NCI-H748 treated with DMSO at 0.1 percent for 48 hours (cell line): ENCODE measurements at places on chromosomes 6 and 20.
A peak's percentile ranks its signal among the peaks of the same experiment; 100 is the strongest.

GRCh38 chr20:41142919-41143318, 5.6 kb downstream of the PLCG1 start:
- no peak for DNase-seq

DNA sequence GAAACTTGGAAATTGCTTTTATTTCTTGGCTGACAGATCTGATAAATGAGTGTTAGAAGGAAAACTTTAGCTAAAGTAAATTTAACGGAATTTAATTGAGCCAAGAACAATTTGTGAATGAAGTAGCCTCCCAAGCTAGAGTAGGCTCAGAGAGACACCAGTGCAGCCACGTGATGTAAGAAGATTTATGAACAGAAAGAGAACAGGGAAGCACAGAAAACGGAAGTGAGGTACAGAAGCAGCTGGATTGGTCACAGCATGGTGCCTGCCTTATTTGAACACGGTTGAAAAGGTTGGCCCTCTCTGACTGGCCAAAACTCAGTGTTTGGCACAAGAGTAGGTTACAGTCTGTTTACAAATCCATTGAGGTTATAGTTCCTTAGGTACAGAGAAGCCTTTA, 29.5 kb upstream of the IFNGR1 start:
- DNase-seq: no peak

DNA sequence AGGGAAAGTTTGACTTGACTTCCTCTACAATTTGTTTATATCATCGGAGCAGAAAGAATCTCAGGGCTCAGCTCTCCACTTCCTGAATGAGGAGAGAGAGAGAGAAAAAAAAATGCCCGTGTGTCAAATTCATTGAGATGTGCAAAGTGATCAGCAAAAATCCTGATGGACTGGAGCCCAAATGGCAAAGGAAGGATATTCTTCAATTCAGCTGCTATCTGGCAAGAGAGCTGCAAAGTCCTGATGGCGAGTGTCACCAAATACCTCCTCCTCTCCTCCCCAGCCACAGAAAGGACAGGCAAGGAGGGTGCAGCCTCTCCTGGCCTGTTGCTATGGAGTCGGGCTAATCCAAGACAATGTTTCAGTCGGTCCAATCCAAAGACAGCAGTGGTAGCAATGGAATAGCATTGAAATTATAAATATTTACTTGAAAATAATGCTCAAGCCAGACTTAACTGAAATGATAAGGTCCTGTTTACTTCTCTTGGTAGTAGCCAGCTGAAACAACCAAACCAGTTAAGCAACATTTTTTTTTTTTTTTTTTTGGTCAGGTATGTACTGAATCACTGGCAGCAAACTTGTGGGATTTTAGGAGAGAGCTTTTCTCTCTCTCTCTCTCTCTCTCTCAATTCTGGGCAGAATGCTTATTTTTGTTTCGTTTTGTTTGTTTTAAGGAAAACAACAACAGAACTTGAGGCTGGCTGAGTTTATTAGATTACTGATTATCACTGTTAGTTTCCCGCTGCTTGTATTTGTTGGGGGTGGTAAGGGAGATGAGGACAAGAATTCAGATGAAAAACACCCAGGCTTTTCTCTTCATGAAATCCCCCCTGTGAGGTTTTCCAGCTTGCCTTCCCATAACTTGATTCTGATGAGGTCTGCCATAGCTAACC, 204.2 kb downstream of the BCAS1 start:
- DNase-seq: no peak

DNA sequence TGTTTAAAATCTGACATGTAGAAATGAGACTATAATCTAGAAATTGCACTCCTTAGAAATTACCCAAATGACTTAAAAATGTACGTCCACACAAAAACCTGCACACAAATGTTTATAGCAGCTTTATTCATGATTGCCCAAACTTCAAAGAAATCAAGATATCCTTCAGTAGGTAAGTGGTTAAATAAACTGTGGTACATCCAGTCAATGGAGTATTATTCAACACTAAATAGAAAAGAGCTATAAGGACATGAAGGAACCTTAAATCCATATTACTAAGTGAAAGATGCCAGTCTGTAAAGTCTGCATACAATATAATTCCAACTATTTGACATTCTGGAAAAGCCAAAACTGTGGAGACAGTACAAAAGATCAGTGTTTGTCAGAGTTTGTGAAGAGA, 513.4 kb downstream of the PKHD1 start:
- no peak for DNase-seq

DNA sequence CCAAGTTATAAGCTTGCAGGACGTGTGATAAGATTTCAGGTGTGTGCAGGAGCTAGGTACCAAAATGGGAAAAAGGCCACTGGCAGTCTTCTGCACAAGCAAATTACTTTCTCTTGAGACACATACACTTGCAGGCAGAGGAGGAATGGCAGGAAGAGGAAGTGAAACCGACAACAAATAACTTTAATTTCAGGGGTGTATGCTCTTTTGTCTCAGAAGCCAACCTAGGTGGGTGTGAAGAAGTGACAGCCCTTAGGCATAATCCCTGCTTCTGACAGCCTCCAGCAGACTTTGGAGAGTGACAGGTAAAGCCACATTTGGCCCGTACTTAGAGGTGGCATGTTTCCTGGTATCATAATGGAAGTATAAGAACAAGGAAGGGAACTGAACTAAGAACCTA, 118.8 kb upstream of the TRAF3IP2 start:
- DNase-seq: no peak

- DNase-seq: peak; percentile 85
Measured at GRCh38 chr6:129273161-129273560, 390.2 kb downstream of the LAMA2 start.
